ENCODE measurements at places on chromosomes 11 and 22.

GRCh38 chr22:35328472-35328885, 28.8 kb downstream of the TOM1 start:
- no peak for DNase-seq

DNA sequence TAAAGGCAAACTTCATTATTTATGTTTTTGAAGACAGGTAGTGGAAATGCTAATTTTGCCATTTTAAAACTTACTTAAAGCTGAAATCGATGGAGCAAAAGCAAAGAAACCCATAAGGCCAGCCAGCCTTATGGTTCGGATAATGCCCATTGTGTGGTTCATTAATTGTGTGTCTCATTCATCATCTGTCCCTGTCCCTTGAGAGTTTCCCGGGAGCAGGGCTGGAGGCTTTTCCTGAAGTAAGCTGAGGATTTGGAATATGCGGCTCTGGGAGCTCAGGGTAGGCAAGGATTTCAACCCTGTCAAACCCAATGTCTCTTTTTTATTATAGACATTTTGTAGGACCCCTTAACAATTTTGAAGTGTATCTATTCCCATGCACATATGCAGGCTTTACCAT, 790.0 kb upstream of the KIRREL3 start:
- DNase-seq: no peak

DNA sequence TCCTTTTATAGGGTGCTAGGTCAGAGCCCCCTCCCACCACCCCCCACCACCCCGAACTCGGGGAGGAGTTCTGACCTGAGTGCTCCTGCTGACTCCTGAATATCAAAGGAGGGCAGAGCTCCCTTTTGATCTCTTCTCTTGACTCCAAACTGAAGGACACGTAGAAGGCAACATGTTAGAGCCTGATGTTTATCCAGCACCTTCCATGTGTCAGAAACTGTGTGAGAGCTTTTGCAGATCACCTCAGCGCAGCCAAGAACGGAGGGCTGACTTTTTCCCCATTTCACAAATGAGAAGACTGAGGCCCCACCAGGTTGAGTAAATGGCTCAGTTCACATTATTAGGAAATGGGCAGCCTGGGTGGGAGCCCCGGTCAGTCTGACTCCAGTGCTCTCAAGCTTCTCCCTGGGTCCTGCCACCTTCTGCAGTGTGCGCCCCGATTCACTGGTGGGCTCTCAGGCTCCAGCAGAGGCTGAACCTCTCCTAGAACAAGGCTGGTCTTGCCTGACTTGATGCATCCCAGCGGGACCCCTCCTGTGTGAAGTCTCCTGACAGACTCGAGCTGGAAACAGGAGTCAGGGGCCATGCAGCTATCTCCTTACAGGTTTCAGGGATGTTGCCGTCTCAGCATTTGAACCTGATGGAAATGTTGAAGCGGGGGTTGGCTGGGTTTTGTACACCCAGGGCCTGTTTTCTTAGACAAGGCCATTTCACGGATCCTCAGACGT, 98.5 kb downstream of the TSPAN18 start:
- no peak for DNase-seq

DNA sequence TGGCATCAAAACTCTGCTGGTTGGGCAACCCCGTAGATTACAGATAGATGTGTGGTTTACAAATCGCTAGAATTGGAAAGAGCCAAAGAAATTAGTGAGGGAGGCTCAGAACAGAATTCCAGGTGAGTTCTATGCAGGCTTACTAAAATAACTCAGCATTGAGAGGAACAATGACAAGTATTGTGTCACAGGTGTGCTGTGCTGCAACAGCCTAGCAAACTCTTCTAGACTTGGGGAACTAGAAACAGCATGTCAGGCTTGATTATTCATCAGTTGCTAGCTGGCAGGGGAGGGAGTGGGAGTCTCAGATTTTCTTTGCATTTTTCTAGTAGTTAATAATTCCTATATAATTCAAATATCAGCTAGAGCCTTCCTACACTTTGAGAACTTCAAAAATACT, 26.3 kb upstream of the RASD2 start:
- no peak for DNase-seq

DNA sequence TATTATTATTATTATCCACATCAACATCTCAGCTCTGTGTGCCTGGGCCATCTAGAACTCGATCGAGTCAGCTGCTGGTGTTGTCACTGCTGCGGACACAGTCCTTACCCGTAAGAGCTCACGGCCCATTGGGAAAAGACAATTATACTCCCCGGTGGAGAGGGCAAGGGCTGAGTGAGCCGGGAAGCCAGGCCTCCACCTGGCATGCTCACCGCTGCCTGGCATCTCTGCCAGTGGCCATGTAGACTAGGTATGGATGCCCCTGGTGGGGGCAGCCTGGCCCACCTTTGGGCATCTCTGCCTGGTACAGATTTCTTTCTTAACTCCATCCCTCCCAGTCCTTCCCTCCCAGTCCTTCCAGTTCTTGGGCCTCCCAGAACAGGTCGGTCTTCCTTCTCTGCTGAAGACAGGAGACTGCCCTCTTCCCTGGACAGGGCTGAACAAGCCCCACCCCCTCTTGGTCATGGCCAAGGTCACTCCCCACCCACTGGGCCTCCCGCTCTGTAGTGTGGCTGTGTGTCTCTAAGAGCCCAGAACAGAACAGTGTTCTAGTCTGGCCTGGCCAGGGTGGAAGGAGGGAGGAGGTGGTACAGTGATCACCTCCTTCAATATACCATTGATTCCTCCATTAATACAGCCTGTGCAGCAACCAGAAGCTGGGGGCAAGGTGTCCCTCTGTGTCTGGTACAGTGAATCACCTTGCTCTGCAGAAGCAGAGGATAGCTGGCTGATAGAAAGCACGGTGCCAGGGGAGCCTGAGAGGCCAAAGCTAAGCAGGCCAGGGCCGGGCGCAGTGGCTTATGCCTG, 57.7 kb downstream of the FLRT1 start:
- no peak for DNase-seq

DNA sequence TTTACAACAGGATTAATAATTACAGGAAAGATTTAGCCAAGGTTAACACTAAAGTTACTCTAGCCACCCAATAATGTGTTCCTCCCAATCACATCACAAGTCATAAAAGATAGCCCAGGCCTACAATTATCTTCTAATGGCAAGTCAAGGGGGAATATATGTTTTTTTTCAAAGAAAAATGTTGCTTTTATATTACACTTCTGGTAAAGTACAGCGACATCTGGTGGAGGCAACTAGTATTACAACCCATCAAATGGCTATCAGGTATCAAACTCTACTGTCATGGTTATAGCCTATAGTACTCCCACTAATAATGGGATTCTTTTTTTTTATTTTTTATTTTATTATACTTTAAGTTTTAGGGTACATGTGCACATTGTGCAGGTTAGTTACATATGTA, 71.8 kb downstream of the XRRA1 start:
- DNase-seq: peak; percentile 34

GRCh38 chr11:10931761-10932670, 74.2 kb upstream of the ZBED5 start:
- DNase-seq: no peak

- no peak for DNase-seq
Observed at GRCh38 chr11:77199137-77199745, 71.2 kb downstream of the MYO7A start.

- DNase-seq: no peak
Observed at GRCh38 chr11:132245403-132246385, 875.3 kb downstream of the NTM start.

DNA sequence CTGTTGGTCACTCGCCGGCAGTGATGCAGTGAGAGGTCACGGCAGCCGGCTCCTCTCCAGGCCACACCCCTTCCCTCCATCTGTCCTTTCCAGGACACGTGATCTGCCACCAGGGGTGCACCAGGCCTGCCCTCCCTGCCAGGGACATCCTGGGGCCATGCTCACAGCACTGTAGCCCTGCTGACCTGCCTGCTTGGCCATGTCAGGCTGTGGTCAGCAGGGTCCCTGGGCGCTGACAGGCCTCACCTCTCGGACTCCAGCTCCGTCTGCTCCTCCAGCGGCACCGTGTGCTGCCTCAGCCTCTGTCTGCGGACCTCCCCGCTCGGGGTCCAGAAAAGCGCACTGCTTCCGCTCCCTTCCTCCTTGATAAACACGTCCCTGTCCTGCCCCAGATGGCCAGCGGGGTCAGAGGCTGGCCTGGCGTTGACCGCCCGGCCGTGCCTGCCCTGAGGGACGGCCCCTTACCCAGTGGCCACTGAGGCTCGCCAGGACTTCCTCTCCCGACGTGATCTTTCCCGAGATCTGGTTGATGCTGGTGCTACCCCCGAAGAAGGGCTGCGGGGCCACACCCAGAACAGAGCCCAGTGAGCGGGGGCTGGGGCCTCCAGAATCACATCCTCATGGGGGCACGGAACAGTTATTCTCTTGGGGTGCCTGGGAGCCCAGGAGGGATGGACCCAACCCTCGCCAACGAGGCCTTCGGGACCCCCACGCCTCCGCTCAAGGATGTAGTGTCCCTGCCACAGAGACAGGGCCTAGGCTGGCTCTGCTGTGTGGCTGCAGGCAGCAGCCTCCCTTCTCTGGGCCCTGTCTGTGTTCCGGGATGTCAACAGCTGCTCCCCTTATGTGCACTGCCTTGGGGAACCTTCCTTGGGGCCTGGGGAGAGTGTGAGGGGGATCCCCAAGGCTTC, 36.3 kb upstream of the CARS1 start:
- DNase-seq: no peak

DNA sequence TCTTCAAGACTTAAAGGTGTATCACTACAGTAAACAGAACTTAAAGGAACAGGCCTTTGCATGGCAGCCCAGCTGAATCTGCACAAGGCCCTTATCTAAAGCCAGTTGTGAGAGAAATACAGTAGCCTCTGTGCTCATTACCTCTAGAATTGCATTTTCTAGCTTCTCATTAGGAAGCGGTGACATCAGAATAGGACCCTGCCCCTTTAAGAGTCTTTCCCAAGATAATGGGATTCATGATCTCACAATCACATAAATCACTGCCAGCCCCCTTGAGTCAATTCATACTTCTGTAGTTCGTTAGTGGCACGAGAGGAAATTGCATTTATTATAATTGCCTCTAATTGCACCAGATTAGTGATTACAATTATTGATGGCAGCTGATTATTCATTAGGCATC, 170.3 kb downstream of the NTM start:
- DNase-seq: no peak

- DNase-seq: no peak
Observed at GRCh38 chr11:17735818-17736578, 1.4 kb downstream of the KCNC1 start.

GRCh38 chr22:35521358-35522224, 19.0 kb upstream of the RASD2 start:
- no peak for DNase-seq

DNA sequence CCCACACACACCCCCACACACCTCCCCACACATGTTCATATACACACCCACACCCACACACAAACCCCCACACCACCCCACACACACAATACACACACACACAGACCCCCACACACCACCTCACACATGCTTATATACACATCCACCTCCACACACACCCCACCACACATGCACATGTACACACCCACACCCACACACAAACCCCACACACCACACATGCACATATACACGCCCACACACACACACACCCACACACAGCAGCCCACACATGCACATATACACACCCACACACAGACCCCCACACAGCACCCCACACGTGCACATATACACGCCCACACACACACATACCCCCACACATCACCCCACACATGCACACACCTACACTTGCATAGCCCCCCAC, 29.1 kb downstream of the KCNC1 start:
- DNase-seq: no peak

DNA sequence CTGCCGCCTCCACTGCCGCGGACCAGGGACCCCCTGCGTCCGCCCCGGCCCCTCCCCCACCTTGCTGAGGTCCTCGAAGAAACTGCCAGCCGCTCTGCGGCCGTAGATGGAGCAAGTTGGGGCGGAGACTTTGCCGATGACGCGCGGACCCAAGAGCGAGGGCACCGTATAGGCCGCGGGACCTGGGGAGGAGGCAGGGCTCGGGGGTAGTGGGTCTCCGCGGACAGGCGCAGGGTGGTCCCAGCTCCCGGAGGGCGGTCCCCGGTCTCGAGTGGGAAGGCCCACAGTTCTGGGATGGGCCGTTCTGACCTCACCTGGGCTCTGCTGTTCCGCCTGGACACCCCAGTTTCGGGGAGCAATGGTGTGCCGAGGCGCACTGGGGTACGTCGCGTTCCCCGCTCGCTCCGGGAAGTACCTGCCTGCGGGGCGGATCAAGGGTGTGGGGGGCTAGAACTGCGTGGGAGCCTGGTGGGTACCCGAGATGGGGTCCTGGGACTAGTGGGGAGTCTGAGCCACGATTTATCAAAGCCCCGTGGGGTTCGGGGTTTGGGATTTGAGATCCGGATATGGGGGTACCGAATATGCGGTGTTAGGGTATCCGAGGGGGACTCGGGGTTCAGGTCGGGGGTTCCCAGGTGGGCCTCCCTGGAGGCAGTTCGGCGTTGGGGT, 1.2 kb upstream of the TYMP start:
- DNase-seq: peak; percentile 92

GRCh38 chr22:19635644-19636043, 78.7 kb upstream of the SEPTIN5 start:
- DNase-seq: no peak

DNA sequence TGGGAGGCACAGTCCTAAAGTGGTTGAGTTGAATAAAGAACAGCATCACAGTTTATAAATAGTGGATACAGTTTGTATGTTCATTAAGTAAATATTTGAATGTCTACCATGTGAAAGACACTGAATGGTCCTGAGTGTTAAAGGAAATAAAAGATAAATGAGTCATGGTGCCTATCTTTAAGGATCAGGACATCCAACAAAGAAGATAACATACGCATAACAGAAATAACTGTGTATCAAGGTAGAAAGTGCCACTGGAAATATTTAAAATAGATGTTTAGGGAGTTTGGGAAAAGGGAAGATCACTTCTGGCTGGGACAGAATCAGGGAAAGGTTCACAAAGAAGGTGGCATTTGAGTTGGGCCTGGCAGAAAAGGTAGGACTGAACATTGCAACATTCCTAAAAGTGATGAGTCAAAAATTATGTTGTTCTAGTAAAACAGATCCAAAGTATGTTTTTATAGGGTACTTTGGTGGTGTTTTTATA, 41.5 kb downstream of the CSTPP1 start:
- no peak for DNase-seq

GRCh38 chr11:103016031-103016430, 60.5 kb upstream of the MMP13 start:
- DNase-seq: no peak

DNA sequence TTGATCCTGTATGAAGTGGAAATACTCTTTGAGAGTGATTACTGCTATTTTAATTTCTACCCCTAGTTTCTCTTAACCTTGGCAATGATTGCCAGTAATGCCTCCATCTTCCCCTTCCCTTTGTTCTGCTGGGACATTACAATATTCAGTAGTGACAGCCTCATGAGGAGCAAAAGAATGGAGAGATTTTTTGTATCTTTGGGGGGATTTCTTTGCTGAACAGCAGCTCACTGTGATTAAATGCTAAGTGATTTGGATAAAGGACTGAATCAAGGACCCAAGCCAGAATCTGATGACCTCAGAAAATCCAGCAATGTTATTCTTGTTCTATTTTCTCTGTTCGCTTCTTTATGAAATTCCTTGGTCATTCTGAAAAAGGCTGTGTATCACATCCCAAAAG, 7.0 kb upstream of the SLC1A2 start:
- no peak for DNase-seq

GRCh38 chr11:22681281-22681812, 14.9 kb downstream of the GAS2 start:
- DNase-seq: no peak
